D721Med (cell line): ENCODE measurements at places on chromosomes 2 and 18.
A peak's percentile ranks its signal among the peaks of the same experiment; 100 is the strongest.

GRCh38 chr18:74840492-74841167 lies 243.0 kb downstream of the ZNF407 start:
- DNase-seq: no peak

DNA sequence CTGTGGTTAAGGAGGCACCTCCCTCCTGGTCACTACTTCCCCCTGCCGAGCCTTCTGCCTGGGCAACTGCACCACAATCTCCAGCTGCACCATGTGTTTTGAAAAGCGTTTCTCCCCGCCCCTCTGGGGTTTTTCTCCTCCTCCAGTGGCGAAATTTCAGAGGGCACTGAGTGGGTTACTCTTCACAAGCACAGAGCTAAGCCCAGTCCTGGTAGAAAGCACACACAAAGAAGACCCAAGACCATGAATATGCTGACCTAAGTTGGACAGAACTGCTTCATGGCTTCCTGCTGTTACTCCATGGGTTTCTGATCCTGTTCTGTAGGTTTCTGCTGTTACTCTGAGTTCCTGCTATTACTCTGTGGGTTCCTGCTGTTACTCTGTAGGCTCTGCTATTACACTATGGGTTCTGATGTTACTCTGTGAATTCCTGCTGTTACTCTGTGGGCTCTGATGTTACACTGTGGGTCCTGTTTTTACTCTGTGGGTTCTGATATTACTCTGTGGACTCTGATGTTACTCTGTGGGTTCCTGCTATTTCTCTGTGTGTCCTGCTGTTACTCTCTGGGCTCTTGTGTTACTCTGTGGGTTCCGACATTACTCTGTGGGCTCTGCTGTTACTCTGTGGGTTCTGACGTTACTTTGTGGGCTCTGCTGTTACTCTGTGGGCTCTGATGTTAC lies 216.6 kb downstream of the RTP5 start:
- DNase-seq: no peak

DNA sequence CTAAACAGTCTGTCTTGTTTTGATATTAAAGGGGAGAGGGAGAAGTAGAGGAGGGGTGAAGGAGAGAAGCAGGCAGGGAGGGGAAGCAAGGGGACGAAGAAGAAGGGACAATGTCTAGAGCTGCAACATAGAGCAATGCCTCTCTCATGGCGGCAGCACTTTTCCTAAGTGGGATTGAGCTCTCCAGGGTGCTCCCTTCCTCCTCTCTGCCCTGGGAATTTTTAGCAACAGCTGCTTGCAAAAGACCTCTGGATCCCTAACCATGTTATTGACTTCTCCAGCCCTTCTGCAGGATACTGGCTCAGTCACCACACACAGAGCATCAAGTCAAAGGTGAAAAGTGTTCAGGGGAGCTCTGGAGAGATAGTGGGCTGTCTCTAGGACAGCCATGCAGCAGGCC lies 734.9 kb downstream of the EPHA4 start:
- DNase-seq: no peak

DNA sequence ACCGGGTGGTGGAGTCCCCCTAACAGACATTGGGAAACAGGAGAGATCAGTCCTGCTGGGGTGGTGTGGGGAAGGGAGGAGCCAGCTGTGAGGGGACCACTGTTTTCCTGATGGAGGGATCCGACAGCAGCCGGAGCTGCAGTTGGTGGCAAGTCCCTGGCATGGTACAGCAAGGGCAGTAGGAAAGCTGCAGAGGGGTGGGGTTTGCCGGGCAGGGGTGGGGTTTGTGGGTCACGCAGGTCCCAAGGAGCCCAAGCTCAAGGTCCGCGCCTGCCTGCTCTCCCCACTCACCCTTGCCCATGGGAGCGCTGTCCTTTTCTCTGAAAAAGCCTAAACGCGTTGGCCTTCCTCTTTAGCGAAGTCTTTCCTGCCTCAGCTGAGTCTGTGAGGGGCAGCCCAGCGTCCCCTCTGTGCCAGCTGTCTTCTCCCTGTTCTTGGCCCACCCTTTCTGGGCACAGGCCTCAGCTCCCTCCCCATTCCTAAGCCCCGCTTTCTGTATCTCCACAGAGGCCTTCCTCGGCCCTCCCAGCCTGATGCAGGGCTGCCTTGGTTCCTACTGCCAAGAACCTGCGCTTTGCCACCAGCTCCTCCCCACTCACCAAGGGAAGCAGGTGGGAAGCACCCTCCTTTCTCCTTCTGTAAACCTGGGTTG lies 29.3 kb upstream of the INHBB start:
- no peak for DNase-seq

- no peak for DNase-seq
Measured at GRCh38 chr2:79860228-79861058, 347.6 kb downstream of the CTNNA2 start.

- DNase-seq: no peak
Measured at GRCh38 chr2:231909631-231910030, 16.6 kb downstream of the NPPC start.

DNA sequence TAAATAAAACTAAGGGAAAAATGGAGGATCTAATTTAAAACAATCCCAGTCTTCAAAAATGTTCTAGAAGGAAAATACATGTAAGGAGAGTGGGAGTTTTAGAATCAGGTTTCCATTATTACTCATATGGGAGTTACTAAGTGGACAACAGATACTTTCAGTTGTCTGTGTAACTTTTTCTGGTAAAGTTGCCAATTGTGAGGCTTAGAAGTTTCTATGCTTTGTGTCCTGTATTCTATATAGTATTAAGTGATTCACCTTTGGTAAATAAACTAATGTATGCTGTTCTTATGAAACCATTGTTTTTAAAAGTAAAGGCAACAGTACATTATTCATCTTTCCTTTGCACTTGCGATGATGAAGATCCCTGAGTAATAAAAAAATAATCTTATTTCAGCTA lies 274.9 kb downstream of the NR4A2 start:
- DNase-seq: no peak

GRCh38 chr2:99476629-99477028 lies 13.2 kb downstream of the REV1 start:
- no peak for DNase-seq

DNA sequence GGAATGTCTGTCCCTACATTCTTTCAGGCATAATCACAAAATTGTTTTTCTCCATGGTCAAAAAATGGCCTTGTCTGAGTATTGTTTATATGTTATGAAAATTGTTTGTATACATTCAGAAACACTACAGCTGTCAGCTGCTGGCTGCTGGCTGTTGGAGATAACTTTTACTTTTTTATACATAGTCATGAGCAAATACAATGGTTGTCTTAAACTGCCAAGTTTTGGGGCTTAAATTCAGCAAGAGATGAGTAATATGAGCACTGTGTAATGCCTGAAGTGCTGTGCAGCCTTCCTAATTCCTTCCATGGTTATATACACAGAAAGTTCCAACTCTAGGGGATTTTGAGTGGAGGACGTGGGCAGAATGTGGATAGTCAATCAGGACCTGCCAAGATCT lies 168.9 kb upstream of the RMP24 start:
- DNase-seq: no peak

- no peak for DNase-seq
Measured at GRCh38 chr2:160061533-160061932, 882 bp downstream of the PLA2R1 start.

DNA sequence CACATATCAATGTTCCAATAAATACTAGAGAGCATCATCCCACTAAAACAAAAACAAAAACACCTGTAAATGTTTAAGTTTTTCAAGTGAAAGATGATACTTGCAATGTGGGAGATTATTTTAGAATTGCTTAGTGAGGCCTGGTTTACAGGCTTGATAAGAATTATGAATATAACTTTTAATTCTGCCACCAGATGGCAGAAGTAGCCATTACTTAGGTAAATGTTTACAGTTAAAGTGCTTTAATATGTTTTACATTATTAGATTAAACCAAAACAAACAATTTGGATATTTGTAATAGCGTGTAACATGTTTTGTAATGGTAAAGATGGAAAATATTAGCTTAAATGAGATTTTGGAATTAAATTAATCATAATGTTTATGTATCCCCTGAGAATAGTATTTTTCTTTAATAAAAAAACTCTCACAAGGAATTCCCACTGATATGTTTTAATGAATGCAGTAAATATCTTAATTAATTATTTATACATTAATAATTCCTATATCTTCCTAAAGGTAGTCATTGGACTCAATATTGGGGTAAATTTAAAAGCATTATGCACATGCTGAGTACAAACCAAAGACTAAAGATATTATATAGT lies 522.0 kb downstream of the SPAG16 start:
- DNase-seq: no peak

DNA sequence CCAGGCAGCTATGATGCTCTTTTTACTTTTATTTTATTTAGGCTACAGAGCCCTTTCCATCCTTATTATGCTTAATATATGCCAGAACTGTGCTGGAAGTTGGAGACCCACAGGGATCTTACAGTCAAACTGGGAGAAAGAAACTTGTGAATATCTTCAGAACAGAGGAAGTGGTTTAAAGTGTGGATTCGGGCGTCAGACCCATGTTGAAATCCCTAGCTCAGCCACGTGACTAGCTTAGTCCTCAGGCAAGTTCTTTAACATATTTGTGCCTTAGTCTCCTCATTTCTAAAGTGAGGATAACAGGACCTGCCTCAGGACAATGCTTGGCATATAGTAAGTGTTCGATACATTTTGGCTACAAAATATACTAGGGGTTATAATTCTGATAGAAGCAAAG lies 59.1 kb downstream of the MAP3K20 start:
- DNase-seq: no peak

DNA sequence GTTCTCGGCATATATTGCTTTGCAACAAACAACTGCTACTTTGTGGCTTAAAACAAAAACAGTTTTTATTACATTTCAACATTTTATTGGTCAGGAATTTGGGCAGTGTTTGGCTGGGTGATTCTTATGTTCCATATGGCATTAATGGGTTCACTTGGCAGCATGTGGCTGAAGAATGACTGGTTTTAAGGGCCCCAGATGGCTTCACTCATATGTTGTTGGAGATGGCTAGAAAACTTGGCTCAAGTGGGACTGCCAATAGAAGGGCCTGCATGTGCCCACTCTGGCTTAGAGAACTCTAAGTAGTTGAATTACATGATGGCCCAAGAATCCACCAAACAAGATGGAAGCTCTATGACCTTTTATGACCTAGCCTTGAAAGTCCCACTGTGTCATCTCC lies 86.1 kb downstream of the FASTKD2 start:
- no peak for DNase-seq

DNA sequence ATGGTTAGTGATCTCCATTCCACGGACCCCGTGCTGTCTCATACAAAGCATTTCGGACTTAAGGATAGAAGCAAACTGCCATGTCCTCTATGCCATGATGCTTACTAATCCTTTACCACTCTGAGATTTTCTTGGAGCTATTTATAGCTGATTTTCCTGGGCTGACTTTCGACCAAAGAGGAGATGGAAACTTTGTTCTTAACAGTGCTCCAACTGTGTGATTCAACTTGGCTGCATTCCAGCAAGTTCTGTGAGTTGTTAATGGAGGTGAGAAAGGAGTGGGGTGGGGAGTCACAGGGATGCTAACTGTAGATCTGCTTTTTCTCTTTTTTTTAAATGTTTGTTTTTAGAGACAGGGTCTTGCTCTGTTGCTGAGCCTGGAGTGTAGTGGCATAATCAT lies 45.5 kb upstream of the MSH2 start:
- DNase-seq: no peak

- DNase-seq: no peak
Measured at GRCh38 chr18:59646963-59647307, 50.3 kb downstream of the CCBE1 start.

DNA sequence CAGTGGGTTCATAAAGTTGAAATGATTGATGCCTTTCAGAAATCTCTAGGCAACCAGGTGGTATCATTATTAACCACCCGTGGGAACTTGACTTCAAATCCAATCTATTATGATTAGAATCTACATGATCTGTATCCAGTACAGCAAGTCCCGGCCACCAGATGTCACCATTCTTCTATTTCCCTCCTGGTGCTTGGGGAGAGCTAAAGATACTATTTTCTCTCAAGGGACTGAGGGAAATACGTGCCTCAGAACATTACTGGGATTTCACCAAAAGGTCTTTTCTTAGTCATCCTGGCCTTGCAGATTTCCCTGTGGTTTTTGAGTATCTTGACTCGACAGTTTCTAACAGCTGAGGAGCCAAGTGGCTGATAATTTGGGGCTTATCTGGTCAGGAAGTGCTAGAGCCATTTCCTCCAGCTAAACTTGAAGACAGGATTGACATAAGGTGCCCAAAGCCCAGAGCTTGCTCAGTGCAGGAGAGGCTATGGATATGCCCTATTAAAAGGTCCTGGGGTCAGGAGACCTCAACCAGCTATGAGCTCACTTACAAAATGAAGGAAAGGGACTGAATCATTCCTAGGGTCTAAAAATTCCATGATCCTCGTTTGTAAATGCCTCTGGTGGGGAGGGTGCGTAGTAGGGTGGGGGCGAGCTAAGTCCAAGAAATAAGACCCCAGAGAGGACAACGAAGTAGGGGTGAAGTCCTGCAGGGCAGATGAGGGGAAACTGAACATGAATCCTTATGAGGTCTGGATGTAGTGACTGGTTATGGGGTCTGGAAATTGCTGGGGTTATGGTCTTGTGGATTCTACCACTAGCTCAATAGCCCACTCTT lies 135.4 kb upstream of the MGAT5 start:
- DNase-seq: peak; percentile 51

DNA sequence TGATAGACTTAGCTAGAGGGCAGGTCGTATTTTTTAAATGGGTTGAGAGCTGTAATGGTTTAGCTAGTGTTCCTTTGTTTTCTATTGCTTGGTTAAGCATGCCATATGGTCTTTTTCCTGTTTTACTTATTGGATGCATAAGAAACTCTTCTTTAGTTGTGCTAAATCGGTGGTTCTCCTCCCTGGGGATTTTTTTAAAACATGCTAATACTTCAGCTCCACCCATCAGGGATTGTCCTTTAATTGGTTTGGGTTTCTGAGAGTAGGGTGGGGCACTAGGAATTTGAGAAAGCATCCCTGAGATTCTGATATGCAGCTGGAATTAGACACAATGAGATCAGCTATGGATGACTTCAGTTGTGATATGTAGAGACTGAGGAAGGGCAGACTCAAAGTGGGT lies 497.2 kb downstream of the THSD7B start:
- DNase-seq: no peak

- no peak for DNase-seq
Measured at GRCh38 chr2:176172895-176173566, 15.4 kb upstream of the HOXD1 start.

GRCh38 chr2:208426412-208427045 lies 19.9 kb downstream of the PTH2R start:
- DNase-seq: no peak

DNA sequence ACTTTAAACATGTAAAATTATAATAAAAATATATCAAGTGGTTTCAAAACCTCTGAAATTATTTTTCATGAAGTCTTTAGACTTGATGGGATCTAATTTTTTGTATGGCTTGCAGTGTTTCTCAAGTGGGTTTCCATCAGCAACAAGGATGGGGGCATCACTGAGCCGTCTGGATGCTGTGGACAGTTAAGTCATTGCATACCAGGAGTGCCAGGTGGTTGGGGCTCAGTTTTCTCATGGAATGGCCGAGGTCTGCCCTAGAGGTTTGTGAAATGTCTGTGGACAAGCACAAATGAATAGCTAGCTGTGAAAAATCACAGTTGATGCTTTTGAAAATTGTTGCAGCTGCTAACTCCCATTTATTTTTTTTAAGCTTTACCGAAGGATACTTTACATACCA lies 1.7 kb downstream of the PRELID3A start:
- DNase-seq: no peak

- DNase-seq: no peak
Measured at GRCh38 chr18:73563345-73563744, 584.3 kb downstream of the FBXO15 start.
